ENCODE measurements at places on chromosomes 2 and 18.

GRCh38 chr2:127101756-127102477, 5.0 kb downstream of the BIN1 start:
- no peak for DNase-seq

DNA sequence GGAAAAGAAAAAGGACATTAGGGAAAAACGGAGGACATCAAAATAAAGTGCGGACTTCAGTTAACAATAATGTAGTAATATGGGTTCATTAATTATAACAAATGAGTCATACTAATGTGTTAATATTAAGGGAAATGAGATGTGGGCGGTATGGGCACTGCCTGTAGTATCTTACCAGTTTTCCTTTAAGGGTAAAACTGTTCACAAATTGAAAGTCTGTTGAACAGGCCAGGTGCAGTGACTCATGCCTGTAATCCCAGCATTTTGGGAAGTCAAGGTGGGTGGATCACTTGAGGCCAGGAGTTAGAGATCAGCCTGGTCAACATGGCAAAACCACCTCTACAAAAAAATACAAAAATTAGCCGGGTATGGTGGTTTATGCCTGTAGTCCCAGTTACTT, 56.8 kb upstream of the PMAIP1 start:
- no peak for DNase-seq

- DNase-seq: no peak
Observed at GRCh38 chr2:239003624-239004273, 155.9 kb downstream of the TWIST2 start.

GRCh38 chr18:59132810-59133465, 6.7 kb upstream of the SEC11C start:
- DNase-seq: no peak

Data from SW 1271 (cell line).